ENCODE measurements at places on chromosomes 13 and 19.

- DNase-seq: no peak
These were observed 6.3 kb upstream of the F10 start for GRCh38 chr13:113116206-113116800.

DNA sequence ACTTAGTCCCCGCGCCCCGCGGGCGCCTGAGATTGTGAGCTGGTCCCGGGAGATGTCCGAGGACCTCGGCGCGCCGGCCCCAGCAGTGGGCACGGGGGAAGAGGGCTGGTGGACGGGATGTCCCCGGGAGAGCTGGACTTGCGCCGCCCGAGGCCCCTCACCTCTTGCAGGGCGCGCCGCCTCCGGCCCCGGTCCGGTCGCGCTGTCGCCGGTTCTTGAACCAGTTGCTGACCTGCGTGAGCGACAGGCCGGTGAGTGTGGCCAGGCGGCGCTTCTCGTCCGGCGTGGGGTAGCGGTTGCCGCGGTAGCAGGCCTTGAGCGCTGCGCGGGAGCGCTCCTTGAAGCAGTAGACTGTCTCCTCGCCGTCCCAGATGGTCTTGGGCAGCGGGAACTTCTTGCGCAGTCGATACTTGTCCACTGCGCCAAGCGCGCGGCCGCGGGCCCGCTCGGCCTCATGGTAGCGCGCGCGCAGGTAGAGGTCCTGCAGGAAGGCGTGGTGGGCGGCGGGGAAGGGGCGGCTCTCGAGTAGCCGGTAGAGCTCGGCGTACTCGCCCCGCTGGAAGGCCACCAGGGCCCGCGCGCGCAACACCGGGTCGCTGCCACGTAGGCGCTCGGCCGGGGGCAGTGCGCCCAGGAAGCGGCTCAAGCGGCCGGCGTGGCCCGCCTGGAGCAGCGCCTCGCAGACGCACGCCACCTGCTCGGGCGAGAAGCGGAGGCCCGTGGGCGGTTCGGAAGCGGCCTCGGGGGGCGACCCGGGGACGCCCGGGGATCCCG lies 984 bp downstream of the SIX5 start:
- DNase-seq: no peak

DNA sequence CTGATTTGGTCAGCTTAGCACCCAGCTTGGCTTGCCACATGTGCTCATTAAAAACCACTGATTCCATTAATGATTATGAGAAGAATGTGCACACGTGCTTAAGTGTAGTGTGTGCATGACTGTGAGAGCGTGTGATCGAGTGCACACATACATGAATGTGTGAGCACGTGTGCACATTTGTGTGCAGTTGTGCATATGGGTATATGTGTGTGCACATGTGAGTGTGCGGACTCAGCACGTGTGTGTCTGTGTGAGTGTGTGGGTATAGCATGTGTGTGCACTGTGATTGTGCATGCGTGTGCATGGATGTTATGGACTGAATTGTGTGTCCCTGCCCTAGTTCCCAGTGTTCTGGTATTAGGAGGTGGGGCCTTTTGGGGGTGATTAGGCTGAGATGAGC lies 202.1 kb upstream of the ZNF536 start:
- no peak for DNase-seq

- DNase-seq: no peak
These were observed 19.7 kb downstream of the CLPTM1 start for GRCh38 chr19:44974857-44975256.

DNA sequence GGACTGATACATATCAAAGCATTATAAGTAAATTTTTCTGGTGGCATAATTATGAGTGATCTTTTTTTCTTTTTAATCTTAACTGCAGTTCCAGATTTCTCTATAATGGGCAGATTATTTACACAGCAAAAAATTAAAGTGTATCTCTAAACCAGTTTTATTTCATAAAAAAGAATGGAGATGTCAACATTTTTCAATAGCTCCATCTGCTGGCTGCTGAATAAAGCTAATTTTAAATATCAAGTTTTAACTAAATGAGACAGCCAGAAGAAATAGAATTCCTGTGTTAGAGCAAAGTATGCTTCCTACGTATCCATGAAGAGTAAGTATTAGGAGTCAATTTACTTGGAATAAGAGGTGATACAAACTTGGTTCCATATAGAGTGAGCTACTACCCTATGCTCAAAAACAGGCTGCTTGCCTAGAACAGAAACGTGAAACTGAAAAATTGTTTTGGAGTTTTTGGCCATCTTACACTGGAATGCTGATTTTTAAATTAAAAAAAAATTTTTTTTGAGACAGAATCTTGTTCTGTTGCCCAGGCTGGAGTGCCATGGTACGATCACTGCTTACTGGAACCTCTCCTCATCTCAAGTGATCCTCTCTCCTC lies 5.0 kb upstream of the PDS5B start:
- DNase-seq: no peak

DNA sequence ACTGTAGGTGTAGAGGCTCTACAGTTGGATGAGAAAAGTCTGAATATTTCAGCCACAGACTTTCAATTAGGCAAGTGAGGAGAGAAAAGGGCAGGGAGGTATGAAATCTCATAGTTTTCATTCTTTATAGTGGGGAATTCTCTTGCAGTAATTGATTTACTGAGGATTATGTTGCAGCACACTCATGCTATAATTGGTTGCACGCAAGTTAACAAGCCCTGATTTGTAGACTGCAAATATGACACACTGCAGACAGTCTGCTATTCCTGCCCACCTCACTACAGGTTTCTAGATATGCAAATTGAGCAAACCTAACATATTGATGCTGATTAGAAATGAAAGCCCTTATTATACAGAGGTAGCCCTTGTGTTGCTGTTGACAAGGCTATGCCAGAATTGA lies 139.4 kb downstream of the LHFPL6 start:
- no peak for DNase-seq

DNA sequence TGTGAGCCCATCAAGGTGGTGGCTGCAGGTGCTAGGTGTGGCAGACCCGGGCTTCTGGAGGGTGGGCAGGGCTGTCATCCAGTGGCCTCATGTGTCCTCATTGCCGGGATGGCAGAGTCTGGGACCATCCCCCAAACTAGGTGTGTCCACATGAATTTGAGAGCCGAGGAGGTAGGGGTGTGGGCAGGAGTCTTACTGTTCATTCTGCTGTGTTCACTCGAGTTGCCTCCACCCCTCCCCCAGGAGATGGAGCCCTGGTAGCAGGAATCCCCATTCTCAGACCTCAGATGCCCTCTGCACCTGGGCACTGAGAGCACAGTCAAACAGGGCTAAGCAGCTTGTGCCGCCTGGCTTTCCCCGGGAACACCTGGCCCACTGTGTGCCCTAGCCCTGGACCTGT lies 22.4 kb downstream of the NAXD start:
- DNase-seq: no peak

- DNase-seq: no peak
These were observed 2.8 kb upstream of the SPRYD7 start for GRCh38 chr13:49938921-49939320.

- DNase-seq: no peak
These were observed 25.6 kb downstream of the ZNF114 start for GRCh38 chr19:48295458-48295857.

- no peak for DNase-seq
These were observed 11.9 kb upstream of the SPIB start for GRCh38 chr19:50406829-50407228.

- DNase-seq: no peak
These were observed 28.0 kb downstream of the CHST8 start for GRCh38 chr19:33649627-33650305.

DNA sequence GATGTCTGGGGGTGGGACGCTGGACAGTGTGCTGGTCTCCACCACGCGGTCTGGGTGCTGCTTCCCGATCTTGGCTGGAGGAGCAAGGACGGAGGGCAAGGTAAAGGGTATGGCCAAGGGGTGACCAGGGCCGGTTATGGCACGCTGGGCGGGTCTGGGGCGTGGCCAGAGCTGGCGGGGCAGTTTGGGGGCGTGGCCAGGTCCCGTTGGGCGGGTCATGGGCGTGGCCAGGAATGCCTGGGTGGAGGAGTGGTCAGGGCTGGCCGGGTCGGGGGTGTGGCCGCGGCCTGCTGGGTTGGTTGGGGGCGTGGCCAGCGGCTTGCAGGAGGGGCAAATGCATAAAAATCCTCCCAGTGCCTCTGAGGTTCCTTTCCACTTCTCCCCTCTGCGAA lies 19.2 kb downstream of the GPX4 start:
- DNase-seq: no peak

- no peak for DNase-seq
These were observed 38.9 kb downstream of the TSC22D1 start for GRCh38 chr13:44537248-44537647.

DNA sequence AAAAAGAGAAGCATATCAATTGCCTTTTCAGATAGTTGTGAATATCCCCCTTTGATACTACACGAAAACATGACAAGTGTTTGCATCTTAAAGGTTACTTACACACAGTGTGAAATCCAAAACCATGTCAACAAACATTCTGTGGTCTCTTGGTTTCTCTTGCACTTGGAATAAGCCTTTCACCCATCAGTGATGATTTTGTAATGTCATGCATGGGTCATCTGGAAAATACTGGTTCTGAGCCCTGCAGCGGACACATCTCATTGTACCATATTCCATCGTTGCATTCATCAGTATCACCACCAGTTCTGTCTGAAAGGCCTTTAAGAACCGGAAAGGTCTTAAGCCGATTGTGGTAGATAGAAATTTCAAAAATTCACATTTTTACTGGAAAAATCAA lies 65.4 kb upstream of the SOX1 start:
- DNase-seq: no peak

DNA sequence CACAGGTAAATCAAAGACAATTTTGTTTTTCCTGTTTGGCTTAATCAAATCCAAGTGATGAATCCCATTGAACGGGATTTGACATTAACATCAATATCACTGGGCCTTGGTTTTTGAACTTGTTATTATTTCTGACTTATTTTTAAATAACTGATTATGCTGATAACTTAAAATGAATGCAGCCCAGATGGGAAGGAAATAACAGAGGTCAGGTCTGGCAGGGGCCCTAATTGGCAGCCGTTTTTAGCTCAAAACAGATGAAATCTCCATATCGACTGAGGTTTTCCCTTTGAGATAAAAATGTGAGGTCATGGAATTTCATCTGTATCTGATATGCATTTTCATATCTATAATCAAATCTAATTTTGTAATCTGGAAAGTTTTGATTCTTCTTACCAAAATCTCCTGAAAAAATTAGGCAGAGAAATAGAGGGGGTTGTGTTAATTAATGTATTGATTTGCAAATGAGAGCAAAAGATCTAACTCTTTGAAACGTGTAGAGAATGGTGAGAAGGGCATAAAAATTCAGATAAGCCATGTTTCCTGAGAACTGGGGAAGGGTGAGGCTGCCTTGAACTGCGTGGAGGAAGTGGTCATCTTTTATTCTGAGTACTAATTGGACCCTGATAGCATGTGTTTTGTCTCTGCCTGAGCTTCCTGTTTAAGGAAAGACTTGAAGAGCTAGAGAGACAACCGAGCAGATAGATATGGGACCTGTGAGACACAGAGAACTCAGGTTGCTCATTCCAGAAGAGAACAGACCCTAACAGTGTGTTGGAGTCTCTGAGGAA lies 98.2 kb upstream of the C1QTNF9B start:
- DNase-seq: no peak

- DNase-seq: peak; percentile 11
These were observed 106.5 kb upstream of the SGCG start for GRCh38 chr13:23074075-23074828.

DNA sequence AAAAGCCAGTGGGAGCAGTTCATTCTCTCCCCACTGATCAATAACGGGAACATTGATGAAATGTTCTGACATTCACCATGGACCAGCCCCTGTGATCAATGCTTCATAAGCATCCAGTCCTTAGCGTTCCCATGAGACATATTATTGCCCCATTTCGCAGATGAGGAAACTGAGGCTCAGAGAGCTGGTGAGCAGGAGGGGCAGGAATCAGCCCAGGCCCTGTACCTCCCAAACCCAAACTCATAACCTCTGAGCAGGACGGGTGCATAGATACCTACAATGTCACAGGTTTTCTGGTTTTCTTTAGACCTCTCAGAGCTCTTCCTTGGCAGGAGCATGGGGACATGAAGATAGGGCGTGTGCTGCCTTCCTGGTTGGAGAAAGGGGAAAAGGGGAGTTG lies 2.1 kb downstream of the MCOLN1 start:
- no peak for DNase-seq

DNA sequence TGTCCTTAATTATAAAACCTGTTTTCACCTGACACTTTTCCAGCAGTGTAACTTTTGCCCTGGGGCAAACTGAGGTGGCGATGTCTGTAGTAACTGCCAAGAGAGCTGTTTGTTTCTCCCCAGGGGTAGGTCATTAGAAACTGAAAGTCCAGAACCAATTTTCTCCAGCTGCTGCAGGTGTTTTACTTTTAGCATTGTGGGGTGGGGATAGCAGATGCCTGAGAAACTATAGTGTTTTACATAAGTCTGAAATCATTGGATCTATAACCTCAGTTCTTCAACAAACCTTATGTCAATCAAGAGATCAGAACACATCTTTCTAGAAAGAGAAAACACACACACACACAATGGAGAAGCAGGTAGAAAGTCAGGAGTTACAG lies 92.7 kb downstream of the LHFPL6 start:
- DNase-seq: no peak

DNA sequence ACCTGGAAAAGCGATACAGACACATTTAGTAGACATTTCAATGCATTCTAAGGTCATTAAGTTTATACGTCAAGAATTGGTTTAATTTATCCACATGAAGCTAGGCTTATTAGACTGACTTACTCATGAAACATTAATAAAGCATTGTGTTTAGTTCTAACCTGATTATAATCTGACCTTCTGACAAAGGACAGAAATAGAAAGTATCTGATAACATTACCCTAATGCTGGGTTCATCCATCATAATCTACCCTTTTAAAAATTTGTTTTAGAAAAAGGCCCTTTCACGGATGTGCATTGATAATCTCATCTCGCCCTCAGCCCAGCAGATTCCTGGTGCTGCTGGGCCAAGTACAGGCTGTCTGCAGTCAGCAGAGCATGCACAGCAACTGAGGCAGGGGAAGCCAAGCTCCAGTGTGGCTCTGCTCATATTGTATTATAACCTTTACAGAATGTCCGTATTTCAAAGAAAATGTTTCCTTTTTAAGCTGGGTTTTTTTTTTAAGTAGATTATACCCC lies 142.1 kb upstream of the MAB21L1 start:
- DNase-seq: no peak

GRCh38 chr19:4014541-4015491 lies 7.3 kb downstream of the PIAS4 start:
- no peak for DNase-seq

DNA sequence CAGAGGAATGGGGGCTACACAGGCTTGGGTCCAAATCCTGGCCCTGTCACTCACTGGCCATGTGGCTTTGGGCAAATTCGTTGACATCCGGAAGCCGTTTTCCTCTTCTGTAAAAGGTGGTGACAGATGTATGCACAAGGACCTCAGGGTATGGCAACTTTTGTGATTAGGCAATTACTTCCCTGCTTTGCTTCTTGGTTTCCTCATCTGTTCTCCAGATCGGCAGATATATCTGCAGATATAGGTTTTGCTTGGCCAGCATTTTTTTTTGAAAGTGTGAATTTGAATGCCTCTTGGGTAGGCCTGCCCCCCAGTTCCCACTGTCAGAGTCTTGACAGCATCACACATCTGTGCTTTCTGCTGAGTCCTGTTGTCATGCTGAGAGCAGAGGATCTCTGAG lies 17.7 kb downstream of the TMEM272 start:
- no peak for DNase-seq

Data from skeletal muscle cell (primary cell).